ENCODE measurements at places on chromosomes 1 and 21.
A peak's percentile ranks its signal among the peaks of the same experiment; 100 is the strongest.

- H3K4me1 ChIP-seq = no peaks in the 10 kb centered on the region
- no peaks in the 10 kb centered on the region for H3K36me3 ChIP-seq
- DNase-seq = no peak
- no peaks in the 10 kb centered on the region for H3K27me3 ChIP-seq
- no peak overlapping the region for H3K27ac ChIP-seq
Measured at GRCh38 chr1:78279051-78279450, 211.7 kb upstream of the PTGFR start.

GRCh38 chr21:32348604-32349332 lies 44.0 kb downstream of the URB1 start:
- H3K27me3 ChIP-seq = no peaks in the 10 kb centered on the region
- no peak for DNase-seq
- H3K4me1 ChIP-seq = peaks cover 3% of the 10 kb centered on the region
- H3K27ac ChIP-seq = no peak overlapping the region
- no peak overlapping the region for H3K4me3 ChIP-seq
- peaks cover 76% of the 10 kb centered on the region for H3K36me3 ChIP-seq

- H3K27ac ChIP-seq = no peak overlapping the region
- H3K4me3 ChIP-seq = no peak overlapping the region
- H3K36me3 ChIP-seq = no peaks in the 10 kb centered on the region
- no peaks in the 10 kb centered on the region for H3K4me1 ChIP-seq
- H3K27me3 ChIP-seq = no peaks in the 10 kb centered on the region
Measured at GRCh38 chr1:11708554-11709350, 17.2 kb downstream of the DRAXIN start.

DNA sequence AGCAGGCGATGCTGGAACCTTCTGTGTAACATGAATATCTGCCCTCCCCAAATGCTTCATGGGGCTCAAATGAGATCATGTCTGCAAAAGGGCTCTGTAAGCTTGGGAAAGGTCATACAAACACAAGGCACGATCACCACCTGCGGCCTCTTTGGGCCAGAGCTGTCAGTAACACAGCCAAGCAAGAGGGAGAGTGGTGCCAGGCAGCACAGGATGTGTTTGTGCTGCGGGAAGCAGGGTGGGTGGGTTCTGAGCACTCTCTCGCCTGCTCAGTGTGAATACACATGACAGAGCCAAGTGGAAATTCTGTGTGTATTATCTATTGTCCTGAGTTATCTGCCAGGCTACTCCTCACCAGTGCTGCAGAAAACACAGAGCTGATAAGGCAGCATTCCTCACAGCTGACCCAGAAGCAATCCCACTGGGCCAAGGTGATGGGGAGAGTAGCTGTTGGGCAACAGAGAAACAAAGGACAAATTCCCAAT lies 101.2 kb downstream of the LAMC2 start:
- no peak overlapping the region for H3K4me3 ChIP-seq
- no peak overlapping the region for H3K27ac ChIP-seq
- no peaks in the 10 kb centered on the region for H3K27me3 ChIP-seq
- peak; percentile 30 for DNase-seq

DNA sequence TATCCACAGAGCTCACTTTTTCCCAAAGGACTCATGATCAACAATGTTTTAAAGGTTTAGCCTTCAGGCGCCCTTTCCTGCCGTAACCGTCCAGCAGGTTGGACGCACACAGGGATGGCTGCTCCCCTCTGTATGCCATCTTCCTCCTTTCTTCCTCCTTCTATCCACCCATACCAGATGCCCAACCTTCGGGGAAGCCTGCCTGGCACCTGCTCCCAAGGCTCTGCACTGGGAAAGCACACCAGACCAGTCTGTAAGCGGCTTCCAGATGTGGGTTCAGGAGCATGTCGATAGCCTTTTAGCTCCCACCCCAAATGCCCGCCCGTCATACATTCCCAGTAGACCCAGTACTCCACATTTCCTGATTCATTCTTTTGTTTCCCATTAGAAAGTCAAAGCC lies 52.9 kb downstream of the STUM start:
- H3K27me3 ChIP-seq = no peaks in the 10 kb centered on the region
- no peak overlapping the region for H3K4me3 ChIP-seq
- H3K4me1 ChIP-seq = peaks cover 4% of the 10 kb centered on the region
- DNase-seq = no peak

GRCh38 chr1:92376345-92376744 lies 77.5 kb downstream of the RPAP2 start:
- H3K4me3 ChIP-seq = no peak overlapping the region
- H3K27ac ChIP-seq = no peak overlapping the region
- no peaks in the 10 kb centered on the region for H3K27me3 ChIP-seq
- no peaks in the 10 kb centered on the region for H3K4me1 ChIP-seq
- no peak for DNase-seq

GRCh38 chr1:19512545-19512944 lies 27.2 kb upstream of the CAPZB start:
- DNase-seq = no peak
- peaks cover 29% of the 10 kb centered on the region for H3K4me1 ChIP-seq
- H3K27me3 ChIP-seq = no peaks in the 10 kb centered on the region
- no peaks in the 10 kb centered on the region for H3K36me3 ChIP-seq

DNA sequence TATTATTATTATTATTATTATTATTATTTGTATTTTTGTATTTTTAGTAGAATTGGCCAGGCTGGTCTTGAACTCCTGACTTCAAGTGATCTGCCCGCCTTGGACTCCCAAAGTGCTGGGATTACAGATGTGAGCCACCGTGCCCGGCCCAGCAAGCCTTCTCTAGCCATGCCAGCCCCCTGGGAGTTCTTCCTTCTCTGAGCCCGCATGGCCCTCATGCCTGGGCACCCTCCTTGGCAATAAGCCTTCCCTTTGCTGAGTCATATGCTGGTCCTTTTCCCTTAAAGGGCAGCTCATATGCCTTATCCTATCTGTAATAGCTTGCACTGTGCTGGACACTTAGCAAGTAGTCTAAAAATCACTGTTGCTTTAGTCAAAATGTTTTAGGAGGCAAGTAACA lies 8.5 kb upstream of the NBL1 start:
- no peaks in the 10 kb centered on the region for H3K27me3 ChIP-seq
- H3K27ac ChIP-seq = no peak overlapping the region
- no peaks in the 10 kb centered on the region for H3K36me3 ChIP-seq
- no peak overlapping the region for H3K4me3 ChIP-seq
- H3K4me1 ChIP-seq = no peaks in the 10 kb centered on the region
- no peak for DNase-seq

GRCh38 chr1:84975035-84975434 lies 21.9 kb downstream of the MCOLN2 start:
- DNase-seq = no peak
- H3K4me1 ChIP-seq = no peaks in the 10 kb centered on the region
- H3K27ac ChIP-seq = no peak overlapping the region
- no peaks in the 10 kb centered on the region for H3K27me3 ChIP-seq
- H3K4me3 ChIP-seq = no peak overlapping the region
- no peaks in the 10 kb centered on the region for H3K36me3 ChIP-seq

DNA sequence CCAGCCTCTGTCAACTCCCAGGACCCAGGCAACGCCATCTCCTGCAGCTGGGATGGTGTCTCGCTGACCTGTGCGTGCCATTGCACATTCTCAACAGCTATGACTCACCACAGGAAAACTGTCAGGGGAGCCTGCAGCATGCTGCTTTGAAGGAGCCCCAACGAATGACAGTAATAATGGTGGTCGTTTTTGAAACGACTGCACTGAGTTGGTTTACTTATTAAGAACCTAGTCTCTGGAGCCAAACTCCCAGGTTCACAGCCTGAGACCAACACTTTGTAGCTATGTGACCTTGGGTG lies 21.6 kb downstream of the TCEA3 start:
- no peaks in the 10 kb centered on the region for H3K36me3 ChIP-seq
- H3K4me3 ChIP-seq = no peak overlapping the region
- H3K27me3 ChIP-seq = no peaks in the 10 kb centered on the region
- no peak for DNase-seq
- H3K27ac ChIP-seq = peak overlapping the region; percentile 69
- H3K4me1 ChIP-seq = peaks cover 28% of the 10 kb centered on the region

- no peaks in the 10 kb centered on the region for H3K27me3 ChIP-seq
- DNase-seq = no peak
- no peaks in the 10 kb centered on the region for H3K4me1 ChIP-seq
- no peaks in the 10 kb centered on the region for H3K36me3 ChIP-seq
- H3K27ac ChIP-seq = no peak overlapping the region
- no peak overlapping the region for H3K4me3 ChIP-seq
Measured at GRCh38 chr1:228538831-228539230, 51.6 kb downstream of the RNF187 start.

DNA sequence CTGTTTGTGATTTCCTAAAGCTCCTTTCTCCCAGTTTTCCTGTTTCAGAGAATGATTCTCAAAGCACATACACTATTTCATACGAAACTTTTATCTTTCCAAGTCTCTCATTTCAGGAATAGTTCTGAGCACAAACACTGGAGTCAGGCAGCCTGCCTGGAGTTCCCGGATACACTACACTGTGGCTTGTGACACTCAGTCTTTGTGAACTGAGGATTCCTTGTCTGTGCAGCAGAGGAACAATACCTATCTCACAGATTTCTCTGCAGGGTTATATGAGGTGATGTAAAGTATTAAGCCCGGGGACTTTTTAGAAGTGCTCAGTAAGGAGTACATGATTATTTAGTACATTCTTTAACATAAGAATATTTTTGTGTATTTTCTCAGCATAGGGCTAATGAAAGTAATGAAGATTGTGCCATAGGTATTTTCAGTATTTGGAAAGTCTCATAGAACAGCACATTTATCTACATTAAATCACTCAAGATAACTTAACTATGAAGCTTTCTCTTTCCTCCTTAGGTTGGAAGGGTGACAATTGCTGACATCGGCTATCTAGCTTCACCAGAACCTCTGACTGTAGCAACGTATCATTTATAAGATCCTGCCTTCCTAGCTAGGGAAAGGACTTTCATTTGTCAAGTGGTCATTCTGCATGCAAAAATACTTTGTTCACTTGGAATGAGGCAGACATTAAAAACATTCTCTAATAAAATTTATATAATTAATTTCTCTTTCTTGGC lies 12.9 kb downstream of the GBP2 start:
- peaks cover 14% of the 10 kb centered on the region for H3K36me3 ChIP-seq
- H3K27ac ChIP-seq = no peak overlapping the region
- H3K27me3 ChIP-seq = no peaks in the 10 kb centered on the region
- DNase-seq = no peak
- H3K4me1 ChIP-seq = no peaks in the 10 kb centered on the region

- no peaks in the 10 kb centered on the region for H3K36me3 ChIP-seq
- no peak overlapping the region for H3K4me3 ChIP-seq
- no peak for DNase-seq
- no peak overlapping the region for H3K27ac ChIP-seq
- no peaks in the 10 kb centered on the region for H3K4me1 ChIP-seq
Measured at GRCh38 chr1:152886085-152886484, 8.0 kb downstream of the SMCP start.

DNA sequence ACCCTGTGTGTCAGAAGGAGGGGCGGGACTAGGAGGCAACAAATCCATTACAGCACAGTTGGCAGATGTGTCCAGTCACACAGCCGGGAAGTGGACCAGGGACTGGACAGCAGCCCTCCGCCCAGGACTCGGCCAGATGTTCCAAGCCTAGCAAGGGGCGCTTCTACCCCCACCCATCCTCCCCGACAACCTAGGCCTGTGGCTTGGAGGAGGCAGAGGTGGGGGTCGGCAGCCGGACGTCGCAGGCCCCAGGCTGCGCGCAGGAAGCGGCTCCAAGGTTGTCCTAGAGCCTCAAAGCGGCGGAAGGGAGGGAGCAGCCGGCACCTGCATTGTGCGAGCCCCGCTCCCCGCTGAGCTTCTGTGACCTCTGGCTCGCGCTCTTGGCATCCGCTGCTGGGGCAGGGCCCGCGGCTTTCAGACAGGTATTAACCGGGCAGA lies 20.6 kb upstream of the MYCL start:
- no peaks in the 10 kb centered on the region for H3K27me3 ChIP-seq
- no peak overlapping the region for H3K27ac ChIP-seq
- H3K36me3 ChIP-seq = no peaks in the 10 kb centered on the region
- H3K4me1 ChIP-seq = peaks cover 18% of the 10 kb centered on the region
- H3K4me3 ChIP-seq = no peak overlapping the region
- DNase-seq = no peak

DNA sequence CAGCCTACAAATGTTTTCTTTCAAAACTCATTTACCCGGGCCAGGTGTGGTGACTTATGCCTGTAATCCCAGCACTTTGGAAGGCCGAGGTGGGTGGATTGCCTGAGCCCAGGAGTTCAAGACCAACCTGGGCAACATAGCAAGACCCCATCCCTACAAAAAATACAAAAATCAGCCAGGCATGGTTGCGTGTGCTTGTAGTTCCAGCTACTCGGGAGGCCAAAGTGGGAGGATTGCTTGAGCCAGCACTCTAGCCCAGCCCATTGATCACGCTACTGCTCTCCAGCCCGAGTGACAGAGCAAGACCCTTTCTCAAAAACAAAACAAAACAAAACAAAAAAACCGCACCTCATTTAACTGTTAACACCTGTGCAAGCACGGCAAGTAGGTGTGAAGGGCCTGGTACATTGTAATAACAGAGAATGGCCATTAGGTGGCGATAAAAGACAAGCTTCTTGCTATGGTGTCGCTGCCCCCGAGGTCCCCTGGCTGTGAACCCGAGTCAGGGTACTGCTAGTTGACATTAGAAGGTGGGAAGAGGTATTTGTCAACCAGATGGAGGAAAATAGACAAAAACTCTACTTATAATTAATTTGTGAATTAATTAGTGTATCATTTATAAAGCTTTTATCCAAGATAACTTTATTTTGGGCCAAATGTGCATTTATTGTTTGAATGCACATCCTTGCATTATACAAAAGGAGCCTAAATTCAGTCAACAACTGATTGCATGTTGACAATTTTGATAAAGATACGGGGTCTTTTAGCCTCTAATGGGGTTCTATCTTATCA lies 66.5 kb downstream of the SH3BGR start:
- H3K4me3 ChIP-seq = no peak overlapping the region
- DNase-seq = peak; percentile 51
- peak overlapping the region; percentile 3 for H3K27ac ChIP-seq
- H3K27me3 ChIP-seq = no peaks in the 10 kb centered on the region

- peaks cover 2% of the 10 kb centered on the region for H3K4me1 ChIP-seq
- no peak overlapping the region for H3K27ac ChIP-seq
- no peaks in the 10 kb centered on the region for H3K27me3 ChIP-seq
- no peaks in the 10 kb centered on the region for H3K36me3 ChIP-seq
- no peak overlapping the region for H3K4me3 ChIP-seq
- DNase-seq = no peak
Measured at GRCh38 chr1:206460836-206461426, 9.3 kb upstream of the IKBKE start.

GRCh38 chr1:95547005-95547404 lies 313.0 kb downstream of the RWDD3 start:
- no peak overlapping the region for H3K4me3 ChIP-seq
- no peak for DNase-seq
- no peak overlapping the region for H3K27ac ChIP-seq
- H3K27me3 ChIP-seq = no peaks in the 10 kb centered on the region

DNA sequence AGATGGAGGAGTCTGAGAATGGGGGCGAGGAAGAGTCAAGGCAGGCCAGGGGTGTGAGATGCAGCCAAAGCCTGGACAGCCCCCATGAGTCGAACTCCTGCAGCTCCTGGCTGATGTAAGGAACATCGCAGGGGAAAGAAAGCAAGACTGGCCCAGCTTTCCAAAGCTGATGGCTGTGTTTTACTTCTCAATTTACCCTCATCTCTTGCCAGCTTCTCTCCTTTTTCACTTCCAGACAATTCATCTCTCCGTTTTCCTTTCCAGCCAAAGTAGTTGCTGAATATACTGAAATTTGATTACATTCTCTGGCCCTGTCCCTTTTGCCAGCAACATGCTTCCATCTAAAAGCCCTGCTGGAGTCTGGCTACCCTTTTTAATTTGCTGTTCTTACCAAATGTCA lies 40.0 kb upstream of the UBE2U start:
- no peaks in the 10 kb centered on the region for H3K36me3 ChIP-seq
- DNase-seq = no peak
- no peak overlapping the region for H3K27ac ChIP-seq
- H3K27me3 ChIP-seq = no peaks in the 10 kb centered on the region

Data from thyroid gland (tissue), 4 donors.